Inflammatory macrophage treated with lipopolysaccharide for 4 hours (primary cell): ENCODE measurements at places on chromosomes 7 and 10.

- DNase-seq: no peak
These were observed 22.7 kb downstream of the ZNF22 start for GRCh38 chr10:45023426-45023825.

GRCh38 chr10:19979628-19980027, 163.4 kb downstream of the PLXDC2 start:
- peak; percentile 49 for DNase-seq

GRCh38 chr10:5594271-5595049, 69.7 kb downstream of the CALML3 start:
- DNase-seq: no peak

GRCh38 chr10:59172567-59172966, 3.9 kb upstream of the PHYHIPL start:
- DNase-seq: no peak

DNA sequence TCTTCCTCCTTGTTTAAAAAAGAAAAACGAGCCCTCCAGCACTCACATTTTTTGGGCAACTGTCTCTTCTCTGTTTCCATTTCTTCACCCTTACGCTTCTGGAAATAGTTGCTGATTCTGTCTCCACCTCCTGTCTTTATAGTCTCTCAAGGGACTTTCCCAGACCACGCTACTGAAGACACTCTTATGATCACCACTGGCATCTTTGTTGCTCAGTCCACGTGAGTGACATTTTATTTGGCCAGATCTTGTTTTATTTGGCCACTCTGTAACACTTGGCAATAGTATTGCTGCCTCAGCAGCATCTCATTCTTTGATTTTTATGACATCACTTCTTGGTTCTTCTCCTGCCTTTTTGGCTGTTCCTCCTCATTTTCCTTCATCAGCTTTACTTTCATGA, 21.6 kb upstream of the NME8 start:
- peak; percentile 30 for DNase-seq

DNA sequence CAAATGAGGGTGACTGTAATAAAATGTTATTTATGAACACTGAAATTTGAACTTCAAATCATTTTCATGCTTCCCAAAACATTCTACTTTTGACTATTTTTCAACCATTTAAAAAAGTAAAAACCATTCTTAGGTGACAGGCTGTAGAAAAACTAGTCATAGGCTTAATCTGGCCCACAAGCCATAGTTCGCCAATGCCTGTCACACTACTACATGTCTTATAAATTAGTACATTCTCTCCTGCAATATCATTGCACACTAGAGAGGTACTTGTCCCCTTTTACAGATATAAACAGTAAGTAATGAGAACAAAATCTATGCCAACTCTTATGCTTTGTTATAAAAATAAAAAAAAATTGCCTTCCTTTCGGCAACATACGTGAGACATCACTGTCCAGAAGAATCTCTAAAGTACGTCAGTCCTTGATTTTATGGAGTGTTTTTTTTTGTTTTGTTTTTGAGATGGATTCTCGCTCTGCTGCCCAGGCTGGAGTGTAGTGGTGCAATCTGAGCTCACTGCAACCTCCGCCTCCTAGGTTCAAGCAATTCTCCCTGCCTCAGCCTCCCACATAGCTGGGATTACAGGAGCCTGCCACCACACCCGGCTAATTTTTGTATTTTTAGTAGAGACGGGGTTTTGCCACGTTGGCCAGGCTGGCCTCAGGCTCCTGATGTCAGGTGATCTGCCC, 23.2 kb downstream of the UPF2 start:
- DNase-seq: no peak

DNA sequence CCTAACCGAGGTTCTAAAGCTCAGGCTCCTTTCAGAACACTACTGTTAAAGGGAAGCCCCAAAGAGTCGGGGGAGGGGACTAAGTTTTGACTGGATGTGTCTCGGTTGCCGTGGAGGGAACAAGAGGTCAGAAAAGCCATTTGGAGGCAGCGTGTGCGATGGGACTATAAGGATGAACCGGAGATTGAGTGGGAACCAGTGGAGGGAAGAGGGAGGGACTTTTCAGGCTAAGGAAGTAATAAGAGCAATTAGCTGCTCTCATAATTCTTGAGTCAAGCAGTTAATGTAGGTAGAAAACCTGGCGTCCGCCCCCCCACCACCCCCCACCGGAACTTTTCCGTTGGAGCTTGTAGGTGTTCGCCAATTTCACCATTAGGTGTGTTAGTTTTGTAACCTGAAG, 491 bp upstream of the AKAP9 start:
- peak; percentile 13 for DNase-seq

DNA sequence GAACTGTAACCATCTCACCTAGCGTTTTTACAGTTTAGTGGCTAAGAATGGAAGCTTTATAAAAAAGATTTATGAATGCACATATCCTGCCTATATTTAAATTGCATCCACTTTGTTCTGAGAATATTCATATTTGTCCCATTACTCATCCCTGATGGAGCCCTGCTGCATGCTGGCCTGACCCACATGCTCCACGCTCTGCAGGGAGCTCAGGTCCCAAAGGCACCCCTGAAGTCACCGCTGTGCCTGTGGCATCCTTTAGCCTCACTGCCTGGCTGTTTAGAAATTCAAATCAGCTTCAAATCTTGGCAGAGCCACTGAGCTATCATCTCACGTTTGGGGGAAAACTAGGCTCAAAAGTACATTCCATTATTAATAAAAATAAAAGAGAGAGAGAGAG, 24.4 kb downstream of the C10orf90 start:
- DNase-seq: no peak

- DNase-seq: no peak
These were observed 51.4 kb downstream of the ZRANB1 start for GRCh38 chr10:124993345-124993708.

GRCh38 chr10:61064356-61064755, 120.4 kb upstream of the RHOBTB1 start:
- no peak for DNase-seq

DNA sequence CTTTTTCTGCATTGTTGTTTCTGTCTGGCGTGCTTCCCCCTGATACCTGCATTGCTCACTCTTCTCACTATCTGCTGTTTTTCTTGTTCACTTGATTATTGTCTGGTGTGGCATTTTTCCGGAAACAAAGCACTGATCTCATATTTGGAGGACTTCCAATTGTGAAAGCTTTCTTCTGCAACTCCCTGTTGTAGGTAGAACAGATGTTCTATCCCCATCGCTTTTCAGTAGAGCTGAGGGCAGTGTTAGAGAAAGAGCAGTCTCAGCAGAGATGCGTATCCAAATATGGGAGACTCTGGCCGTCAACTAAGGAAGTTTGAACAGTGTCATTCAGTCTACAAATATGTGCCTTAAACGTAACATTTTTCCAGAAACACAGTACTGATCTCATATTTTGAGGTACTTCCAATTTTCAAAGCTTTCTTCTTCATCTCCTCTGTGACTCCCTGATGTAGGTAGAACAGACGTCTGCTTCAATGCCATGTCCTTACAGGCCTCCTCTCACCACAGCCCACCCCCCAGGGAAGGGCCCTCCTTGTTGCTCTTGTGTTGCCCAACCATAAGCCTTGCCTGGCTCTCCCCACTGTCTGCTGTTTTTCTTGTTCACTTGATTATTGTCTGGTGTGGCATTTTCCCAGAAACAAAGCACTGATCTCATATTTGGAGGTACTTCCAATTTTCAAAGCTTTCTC, 27.1 kb upstream of the GJD4 start:
- no peak for DNase-seq

DNA sequence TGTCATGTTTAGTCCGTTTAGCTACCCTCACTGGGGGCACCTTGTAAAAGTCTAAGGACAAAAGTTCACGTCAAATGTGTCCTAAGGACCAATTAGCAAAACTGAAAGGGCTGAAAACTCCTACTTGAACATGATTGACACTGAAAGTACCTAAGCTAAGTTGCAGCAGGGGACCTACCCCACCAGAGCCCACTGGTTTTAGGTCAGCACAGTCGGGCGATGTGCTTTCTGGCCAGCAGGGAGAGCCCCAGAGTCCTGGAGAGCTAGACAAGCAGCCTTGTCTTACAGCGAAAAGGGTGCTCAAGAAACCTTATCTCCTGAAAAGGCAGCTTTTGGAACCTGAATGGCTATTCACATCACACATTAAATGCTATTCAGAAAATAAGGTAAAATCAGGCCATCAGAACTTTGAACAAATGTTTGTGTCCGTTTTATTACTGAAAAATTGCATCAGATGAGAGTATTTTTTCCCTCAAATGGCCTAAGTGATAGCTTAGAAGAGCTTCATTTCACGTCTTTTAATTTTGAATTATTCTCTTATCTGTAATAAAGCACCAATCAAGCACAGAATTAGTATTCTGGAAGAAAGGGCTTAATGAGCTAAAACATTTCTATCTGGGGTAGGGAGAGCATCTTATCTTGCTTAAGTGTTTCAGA, 52.2 kb upstream of the MKI67 start:
- peak; percentile 30 for DNase-seq

GRCh38 chr7:140245611-140246105, 68.9 kb upstream of the KDM7A start:
- no peak for DNase-seq

- DNase-seq: no peak
These were observed 370.4 kb downstream of the TNS3 start for GRCh38 chr7:47211519-47211973.

DNA sequence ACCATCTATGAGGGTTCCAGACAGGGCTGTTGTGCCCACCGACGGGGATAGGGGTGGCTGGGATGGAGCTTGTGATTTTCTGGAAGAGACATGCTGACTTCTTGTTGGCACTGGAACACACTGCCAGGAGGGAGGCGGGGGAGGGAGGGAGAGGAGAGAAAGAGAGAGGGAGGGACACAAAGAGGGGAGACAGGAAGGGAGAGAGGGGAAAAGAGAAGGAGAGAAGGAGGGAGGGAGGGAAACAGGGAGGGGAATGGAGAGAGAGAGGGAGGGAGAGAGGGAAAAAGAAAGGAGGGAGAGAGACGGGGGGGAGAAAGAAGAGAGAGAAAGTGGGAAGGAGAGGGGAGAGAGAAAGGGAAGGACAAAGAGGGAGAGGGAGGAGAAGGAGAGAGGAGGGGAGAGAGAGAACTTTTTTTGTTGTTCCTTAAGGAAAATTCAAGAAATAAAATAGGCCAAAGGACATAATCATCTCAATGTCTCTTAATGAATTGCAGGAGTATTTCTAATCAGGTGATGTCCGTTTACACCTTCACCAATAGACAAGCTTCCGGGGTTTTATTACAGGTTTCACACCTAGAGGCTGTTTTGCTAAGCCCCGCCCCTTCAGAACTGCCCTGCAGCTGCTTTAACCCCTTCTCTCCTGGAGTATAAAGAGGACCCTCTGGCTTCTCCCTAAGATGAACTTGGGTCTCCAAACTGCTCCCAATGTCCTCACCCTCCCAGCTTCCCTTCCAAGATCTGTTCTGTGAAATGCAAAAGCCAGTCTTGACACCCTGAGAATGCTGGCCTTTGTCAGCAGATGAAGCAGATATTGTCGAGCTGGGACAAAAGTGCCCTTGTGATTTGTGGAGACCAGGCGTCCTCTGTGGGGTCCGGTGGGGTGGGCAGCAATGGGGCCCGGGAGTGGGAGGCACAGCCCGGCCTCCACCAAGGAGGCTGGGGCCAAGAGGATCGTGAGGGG, 82.0 kb upstream of the GTF2IRD1 start:
- DNase-seq: no peak

- no peak for DNase-seq
These were observed 43.2 kb downstream of the SRRM3 start for GRCh38 chr7:76244781-76245391.

DNA sequence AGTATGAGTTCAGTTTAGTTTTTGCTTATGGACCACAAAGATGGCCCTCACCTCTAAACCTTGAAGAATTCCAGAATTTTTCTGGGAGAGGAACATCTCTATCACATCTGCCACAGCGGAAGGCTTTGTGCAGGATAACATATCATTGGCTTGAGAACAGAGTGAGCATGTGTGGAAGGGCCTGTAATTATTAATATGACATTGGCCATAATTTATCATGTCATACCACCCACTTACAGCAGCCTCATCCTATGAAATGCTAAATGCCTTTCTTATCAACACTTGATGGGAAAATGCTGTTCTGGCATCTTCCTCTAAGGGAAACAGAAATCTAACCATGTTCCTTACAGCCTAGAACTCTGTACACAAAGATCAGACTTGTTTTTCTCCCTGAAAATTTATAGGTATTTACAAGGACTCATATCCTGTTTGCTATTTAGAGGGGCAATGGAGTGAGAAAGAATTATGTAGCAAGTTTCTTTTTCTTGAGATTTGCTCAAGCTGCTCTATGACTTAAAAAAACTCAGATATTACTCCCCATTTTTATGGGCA, 817.3 kb downstream of the LRMDA start:
- no peak for DNase-seq
